Sciatic nerve (tissue), 2 donors: ENCODE measurements at places on chromosomes 6 and 20. TPM values are rescaled to one million over a fixed set of nuclear protein-coding genes. Genes with fewer than 3 reads are reported as not detected.

DNA sequence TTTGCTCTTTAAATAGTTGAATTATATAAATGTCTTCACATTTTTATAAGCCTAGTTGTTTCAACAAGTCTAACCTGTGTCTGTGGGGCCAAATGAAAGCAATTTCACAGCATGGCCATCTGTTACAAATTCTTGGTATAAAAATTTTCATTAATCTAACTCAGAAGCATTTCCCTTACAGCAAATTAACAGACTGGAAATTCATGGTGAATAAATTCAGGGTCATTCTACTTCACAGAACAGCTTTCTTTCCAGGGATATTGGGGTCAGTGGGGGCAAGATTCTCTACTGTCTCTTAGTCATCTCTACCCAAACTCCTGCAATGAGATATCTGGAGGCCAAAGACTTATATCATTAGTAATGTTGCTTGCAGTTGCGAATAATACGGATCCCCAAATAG lies 352.1 kb downstream of the MMUT start:
- DNase-seq = no peak

Gene TCF21
- total RNA-seq = 0.80 TPM

- DNase-seq = no peak
Observed at GRCh38 chr6:169906004-169906687, 154.7 kb downstream of the ERMARD start.

DNA sequence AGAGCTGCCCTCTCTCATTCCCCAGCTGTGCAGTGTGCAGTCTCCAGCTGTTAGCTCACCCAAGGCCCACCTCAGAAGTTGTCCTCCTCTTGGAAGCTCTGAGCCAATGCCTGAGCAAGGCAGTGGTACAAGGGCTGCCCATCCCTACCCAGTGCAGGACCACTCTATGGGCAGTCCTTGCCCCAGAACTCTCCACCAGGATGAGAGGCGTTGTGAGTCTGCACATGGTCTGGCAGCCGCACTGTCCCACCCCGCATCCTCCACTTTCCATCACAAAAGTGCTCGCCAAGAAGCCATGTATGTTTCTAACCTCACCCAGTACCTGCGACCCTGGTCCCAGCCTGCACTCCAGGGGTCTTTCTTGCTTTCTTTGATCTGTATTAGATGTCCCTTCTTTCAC lies 175.1 kb upstream of the PMEPA1 start:
- peak; percentile 22 for DNase-seq

Gene SLC25A27
- 49.0 TPM for total RNA-seq

Gene SIM1
- total RNA-seq = 0.04 TPM

GRCh38 chr6:2353412-2354137 lies 108.2 kb upstream of the GMDS start:
- peak; percentile 79 for DNase-seq

- DNase-seq = no peak
Observed at GRCh38 chr6:139801571-139802321, 427.3 kb upstream of the CITED2 start.

- DNase-seq = no peak
Observed at GRCh38 chr6:14443629-14444268, 326.2 kb downstream of the CD83 start.

DNA sequence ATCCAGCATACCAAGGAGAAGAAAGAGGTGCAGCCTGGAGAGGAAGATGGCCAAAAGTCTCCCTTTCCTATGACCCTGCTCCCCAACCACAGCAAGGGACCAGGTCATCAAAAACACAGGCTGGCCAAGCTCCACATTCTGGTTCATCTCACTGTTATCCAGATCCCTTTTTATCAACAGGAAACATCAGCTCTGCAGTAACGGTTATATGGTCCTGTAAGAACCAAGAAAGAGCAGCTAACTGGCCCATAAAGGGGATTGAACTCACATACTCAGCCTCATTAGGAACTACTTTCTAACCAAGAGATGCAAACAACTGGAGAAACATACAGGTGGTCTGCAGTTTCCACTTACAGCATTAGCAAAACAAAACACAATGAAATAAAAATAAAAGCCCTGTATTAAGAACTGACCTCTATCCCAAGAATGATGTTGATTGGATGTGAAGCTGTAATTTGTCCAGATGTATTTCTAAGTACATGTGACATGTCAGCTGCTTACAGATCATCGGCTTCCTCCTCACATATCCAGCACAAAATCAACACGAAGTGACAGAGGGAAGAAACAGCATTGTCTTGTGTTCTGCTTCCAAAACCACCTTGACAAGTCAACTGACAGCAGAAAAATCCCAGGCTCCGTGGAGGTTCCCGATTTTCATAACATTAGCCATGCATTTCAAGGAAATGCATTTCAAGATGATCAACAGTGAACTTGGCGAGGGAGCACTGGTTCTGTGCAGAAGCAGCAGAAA lies 557.2 kb upstream of the AGPAT4 start:
- no peak for DNase-seq

- no peak for DNase-seq
Observed at GRCh38 chr20:63268256-63268655, 4.4 kb upstream of the ARFGAP1 start.

GRCh38 chr6:14743474-14744211 lies 502.2 kb upstream of the JARID2 start:
- no peak for DNase-seq

- DNase-seq = no peak
Observed at GRCh38 chr6:17831135-17831534, 124.4 kb upstream of the NUP153 start.

DNA sequence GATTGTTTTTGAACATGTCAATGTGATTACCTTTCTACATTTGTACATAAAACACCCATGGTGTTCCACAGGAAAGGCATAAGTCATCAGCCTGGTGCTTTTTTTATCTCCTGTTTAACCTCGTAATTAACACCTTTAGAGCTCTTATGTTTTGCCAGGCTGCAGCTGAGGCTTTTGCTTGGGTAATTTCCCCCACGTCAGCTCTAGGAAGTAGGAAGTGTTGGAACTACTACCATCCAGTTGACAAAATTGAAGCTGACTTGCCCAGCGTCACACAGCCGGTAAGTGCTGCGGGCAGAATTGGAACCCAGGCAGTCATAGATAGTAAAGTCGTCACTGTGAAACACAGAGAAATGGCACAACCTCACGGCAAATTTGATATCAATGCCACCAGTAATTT lies 86.6 kb upstream of the BMP2 start:
- DNase-seq = no peak

DNA sequence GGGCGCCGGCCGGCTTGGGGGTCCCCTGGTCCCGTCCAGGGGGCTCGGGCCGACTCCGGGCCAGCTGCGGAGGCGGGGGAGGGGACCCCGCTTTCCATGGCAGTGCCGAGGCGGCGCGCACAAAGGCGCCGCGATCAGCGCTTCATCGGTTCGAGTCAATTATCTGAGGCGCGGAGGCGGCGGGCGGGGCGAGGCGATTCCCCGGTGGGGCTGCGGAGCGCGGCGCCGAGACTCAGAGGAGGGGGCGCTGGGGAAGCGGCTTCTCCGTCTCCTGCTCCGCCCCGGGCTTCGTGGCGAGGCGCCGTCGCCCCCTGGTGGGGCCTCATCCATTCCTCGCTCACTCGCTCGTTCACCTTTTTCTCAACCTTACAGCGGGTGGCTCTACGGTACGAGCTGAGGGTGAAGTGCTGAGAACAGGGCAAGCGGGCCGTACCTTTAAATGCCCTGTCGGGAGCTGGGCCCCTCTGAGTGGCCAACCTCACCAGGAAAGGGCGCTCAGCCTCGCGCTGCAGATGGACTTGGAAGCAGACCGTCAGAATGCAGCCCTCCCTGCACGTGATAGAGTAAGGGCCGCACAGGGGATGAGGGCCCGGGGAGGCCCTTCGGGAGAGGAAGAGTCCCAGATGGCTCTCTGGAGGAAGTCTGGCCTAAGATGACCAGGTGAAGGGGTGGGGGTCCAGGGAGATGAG lies 39.9 kb downstream of the SLC52A3 start:
- DNase-seq = peak; percentile 65

GRCh38 chr6:37871616-37872372 lies 52.3 kb downstream of the ZFAND3 start:
- no peak for DNase-seq
